ENCODE measurements at places on chromosomes 6 and 20. TPM values are rescaled to one million over a fixed set of nuclear protein-coding genes. Genes with fewer than 3 reads are reported as not detected.

DNA sequence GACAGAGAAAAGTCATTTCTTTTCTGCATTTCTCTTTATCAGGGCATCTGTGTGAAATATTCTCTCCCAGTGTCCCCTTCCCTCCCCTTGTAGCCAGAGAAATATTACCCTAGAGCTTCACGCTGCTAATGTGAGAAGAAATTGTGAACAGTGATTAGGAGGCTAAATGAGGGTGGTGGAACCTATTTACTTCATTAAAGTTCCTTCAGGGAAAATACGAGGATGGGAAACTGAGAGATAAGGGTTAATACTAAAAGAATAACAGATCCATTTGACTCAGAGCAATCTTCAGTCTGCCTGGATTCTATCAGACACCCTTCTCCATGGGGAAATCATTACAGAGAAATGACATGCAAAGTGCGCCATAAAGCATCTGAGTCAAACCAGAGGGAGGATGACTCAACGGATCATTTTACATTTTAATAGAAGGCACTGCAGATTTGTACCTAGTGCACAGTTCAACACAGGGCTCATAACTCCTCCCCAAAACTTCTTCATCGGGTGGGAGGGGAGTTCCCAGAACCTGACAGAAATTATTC lies 131.3 kb downstream of the GJA10 start:
- H3K27ac ChIP-seq: no peak overlapping the region
- DNase-seq: no peak
- no peaks in the 10 kb centered on the region for H3K4me1 ChIP-seq
- no peaks in the 10 kb centered on the region for H3K36me3 ChIP-seq

DNA sequence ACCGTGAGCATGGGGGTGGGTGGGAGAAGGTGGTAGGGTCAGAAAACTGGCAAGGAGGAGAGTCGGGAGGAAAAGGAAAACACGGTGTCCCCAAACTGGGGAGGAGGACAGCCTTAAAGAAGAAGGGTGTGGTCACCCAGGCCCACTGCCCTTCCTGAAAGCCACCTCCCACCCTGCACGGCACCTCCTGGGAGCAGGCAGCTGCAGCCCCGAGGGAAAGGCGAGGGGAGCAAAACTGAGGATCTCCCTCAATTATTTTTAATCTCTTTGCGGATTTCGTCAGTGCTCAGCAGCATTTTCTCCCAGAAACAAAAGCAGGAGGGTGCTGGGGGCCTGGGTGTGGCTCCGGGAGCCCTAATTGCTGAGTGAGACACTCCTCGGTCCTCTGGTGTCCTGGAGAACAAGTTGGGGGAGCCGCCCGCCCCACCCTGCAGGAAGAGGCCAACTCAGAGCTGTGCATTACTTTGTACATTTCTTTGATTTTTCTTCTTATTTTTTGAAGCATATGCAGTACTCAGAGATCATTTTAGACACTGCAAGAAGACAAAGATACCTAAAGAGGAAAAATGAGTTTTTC lies 56.4 kb downstream of the RIOK1 start:
- H3K27ac ChIP-seq: no peak overlapping the region
- H3K36me3 ChIP-seq: no peaks in the 10 kb centered on the region
- no peaks in the 10 kb centered on the region for H3K4me1 ChIP-seq

DNA sequence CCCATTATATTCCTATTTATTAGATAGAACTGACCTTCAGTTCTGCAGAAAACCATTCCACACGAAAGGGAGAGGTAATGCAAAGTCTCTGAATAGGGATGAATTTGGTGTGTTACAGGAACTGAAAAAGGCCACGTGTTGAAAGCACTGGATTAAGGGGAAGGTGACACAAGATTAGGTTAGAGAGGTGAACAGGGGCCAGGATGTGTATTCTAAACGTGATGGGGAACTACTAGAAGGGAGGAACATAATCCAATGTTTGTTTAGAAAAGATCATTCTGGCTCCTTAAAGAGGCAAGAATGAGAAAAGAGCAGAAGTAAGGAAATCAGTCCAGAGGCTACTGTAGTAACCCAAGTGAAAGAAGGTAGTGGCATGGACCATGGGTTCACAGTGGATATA lies 6.3 kb upstream of the ZKSCAN8 start:
- H3K27ac ChIP-seq: no peak overlapping the region
- no peaks in the 10 kb centered on the region for H3K36me3 ChIP-seq
- peak overlapping the region; percentile 86 for H3K4me3 ChIP-seq
- peaks cover 12% of the 10 kb centered on the region for H3K4me1 ChIP-seq

DNA sequence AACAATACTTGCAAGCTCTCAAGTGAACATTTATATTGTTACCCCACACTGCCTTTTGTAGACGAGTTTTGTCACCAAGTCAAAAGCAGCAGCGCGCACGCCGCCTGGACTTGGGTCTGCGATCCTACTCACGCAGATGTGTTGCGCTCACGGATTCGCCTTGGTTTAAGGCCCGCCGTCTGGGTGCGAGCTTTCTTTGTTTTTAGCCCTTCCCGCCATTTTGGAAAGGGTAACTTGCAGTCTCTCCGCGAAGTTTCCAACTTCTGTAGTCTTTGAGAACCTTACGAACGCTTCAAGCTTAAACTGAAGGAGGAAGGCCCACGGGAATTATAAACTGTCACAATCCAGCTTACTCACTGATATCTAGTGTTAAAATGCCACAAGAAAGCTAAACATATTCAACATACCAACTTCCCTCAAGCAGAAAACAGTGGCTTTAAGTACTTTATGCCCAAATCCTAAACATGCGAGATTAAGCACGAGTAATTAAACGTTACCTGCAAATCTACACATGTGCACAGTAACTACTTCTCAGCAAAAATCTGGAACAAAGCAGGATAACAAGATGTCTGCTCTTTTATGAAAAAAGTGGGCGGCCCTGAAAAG lies 80.4 kb upstream of the BTN3A2 start:
- DNase-seq: peak; percentile 81
- H3K4me1 ChIP-seq: no peaks in the 10 kb centered on the region
- no peaks in the 10 kb centered on the region for H3K27me3 ChIP-seq
- peak overlapping the region; percentile 84 for H3K4me3 ChIP-seq
- peak overlapping the region; percentile 99 for H3K27ac ChIP-seq

GRCh38 chr6:167103041-167103891 lies 19.6 kb upstream of the CCR6 start:
- no peak overlapping the region for H3K27ac ChIP-seq
- no peaks in the 10 kb centered on the region for H3K27me3 ChIP-seq
- peaks cover 7% of the 10 kb centered on the region for H3K4me1 ChIP-seq
- no peaks in the 10 kb centered on the region for H3K36me3 ChIP-seq

- H3K4me1 ChIP-seq: no peaks in the 10 kb centered on the region
- H3K4me3 ChIP-seq: no peak overlapping the region
- no peak overlapping the region for H3K27ac ChIP-seq
- no peak for DNase-seq
- H3K36me3 ChIP-seq: no peaks in the 10 kb centered on the region
These were observed 15.6 kb downstream of the MEP1A start for GRCh38 chr6:46808806-46809205.

DNA sequence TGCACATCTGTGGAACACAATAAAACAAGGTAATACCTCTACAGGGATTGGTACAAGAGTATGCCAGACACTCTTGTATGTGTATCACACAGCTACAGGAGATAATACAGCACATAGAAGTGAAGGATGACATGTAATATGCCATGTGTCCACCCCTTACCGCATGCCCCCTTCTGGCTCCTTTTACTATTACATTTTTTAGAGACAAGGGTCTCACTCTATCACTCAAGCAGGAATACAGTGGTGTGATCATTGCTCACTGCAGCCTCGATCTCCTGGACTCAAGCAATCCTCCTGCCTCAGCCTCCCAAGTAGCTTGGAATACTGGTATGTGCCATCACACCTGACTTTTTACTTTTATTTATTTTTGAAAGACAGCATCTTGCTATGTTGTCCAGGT lies 4.2 kb upstream of the NCR3 start:
- no peak overlapping the region for H3K4me3 ChIP-seq
- peaks cover 6% of the 10 kb centered on the region for H3K4me1 ChIP-seq
- no peaks in the 10 kb centered on the region for H3K36me3 ChIP-seq
- DNase-seq: peak; percentile 56

GRCh38 chr20:46979603-46980241 lies 85.1 kb downstream of the EYA2 start:
- no peaks in the 10 kb centered on the region for H3K27me3 ChIP-seq
- no peak overlapping the region for H3K27ac ChIP-seq
- H3K36me3 ChIP-seq: no peaks in the 10 kb centered on the region
- H3K4me3 ChIP-seq: no peak overlapping the region

The SLC17A2 gene
- not detected for total RNA-seq

The RNF144B gene
- total RNA-seq: 9.0 TPM

The TREML2 gene
- total RNA-seq: not detected

The C6orf52 gene
- total RNA-seq: not detected

The HUS1B gene
- 7.0 TPM for total RNA-seq

The C6orf58 gene
- not detected for total RNA-seq

The LIN28B gene
- total RNA-seq: 96.4 TPM

The ZFP64 gene
- total RNA-seq: 30.4 TPM
